Activated CD4-positive, alpha-beta T cell treated with anti-CD3 and anti-CD28 coated beads, Interleukin-2, Interleukin-4, amounts not matched to agents 100 ng/mL and 50 ng/mL, durations not matched to agents 16 hours and 8 hours (primary cell): ENCODE measurements at places on chromosomes 12 and 14.

DNA sequence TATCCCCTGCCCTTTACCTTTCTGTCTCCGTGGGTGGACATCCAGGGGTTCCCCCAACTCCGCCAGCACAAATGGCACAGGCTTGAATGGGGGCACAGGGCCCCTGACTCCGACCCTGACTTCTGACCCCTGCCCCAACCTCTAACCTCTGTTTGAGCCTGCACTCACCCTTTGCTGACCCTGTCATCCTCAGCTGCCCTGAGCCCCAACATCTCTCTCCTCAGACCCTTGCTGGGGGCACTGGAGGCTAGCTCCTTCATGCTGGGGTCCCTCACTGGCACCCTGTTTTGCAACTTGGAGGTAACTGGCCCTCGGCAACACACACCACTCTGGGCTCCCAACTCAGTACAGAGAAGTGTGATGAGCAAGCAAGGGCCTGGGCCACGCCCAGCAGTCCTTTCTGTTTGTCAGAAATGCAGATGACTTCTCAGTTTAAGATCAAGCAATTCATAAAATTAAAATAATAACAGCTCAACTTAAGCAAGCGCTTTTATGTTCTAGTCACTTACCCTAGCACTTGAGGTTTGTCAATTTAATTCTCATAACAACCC, 2.1 kb downstream of the IFI27 start:
- DNase-seq = no peak

- no peak for DNase-seq
Observed at GRCh38 chr14:72657214-72657921, 236.5 kb downstream of the DPF3 start.

- DNase-seq = no peak
Observed at GRCh38 chr12:84542289-84542688, 370.3 kb downstream of the SLC6A15 start.

DNA sequence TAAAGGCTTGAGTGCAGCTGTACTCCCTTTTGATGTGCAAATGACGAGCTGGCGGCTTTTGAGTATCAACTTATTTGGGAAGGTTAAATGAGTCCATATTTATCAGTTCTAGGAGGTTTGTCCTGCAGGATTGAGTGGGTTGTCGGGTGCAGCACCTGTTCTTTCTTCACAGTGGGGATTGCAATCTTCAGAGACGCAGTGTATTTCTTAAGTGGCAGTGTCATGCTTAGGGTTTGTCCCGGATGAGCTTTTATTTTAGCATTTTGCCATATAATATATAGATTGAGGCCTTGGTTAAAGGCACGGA, 1.2 kb downstream of the FUT8 start:
- peak; percentile 6 for DNase-seq

- no peak for DNase-seq
Observed at GRCh38 chr12:106049105-106049504, 89.6 kb downstream of the NUAK1 start.

DNA sequence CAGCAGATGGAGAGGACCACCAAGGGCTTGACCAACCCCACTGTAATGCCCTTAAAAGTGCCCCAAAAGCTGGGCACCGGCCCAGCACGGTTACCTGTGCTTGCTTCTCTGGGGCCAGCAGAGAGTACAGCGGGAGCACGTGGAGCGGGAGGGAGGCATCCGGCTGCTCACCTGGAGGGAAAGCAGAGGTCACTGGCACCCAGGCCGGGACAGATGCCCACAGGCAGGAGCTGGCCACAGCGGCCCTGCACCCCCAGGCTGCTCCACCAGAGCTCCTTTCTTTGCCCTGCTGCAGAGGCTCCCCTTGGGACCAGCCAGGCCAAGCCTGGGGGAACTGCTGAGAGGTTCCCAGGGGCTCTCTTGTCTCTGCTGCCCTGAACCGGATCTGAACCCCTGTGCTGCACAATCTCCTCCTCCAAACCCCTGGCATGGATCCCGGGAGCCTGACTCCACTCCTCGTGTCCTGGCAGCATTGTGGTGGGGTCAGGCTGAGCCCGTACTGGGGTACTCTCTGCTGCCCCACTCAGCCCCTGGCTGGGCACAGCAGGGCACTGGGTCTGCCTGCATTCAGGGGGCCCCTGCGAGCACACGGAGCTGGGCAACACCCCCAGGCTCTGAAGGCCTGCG, 24.0 kb downstream of the DHX37 start:
- no peak for DNase-seq

- no peak for DNase-seq
Observed at GRCh38 chr12:82593901-82594396, 92.8 kb upstream of the TMTC2 start.

GRCh38 chr14:69675245-69675583, 63.8 kb downstream of the SUSD6 start:
- DNase-seq = no peak

DNA sequence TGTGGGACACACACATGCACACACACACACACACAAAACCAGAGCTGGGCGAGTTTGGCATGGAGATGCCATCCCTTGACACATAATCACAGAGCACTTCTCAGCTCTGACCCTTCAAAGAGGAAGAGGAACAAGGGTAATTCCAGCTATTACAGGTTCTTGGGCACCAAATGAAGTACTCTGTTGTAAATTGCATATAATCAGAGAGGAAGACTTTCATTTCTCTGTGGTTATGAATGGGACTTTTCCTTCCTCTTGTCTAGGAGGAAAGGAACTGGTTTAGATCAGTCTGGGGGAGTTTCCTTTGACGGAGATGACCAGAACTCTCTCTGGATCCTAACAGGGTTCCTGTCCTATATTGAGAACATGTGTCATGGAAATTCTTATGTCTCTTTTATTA, 26.4 kb upstream of the FGF6 start:
- no peak for DNase-seq

- DNase-seq = no peak
Observed at GRCh38 chr12:68359674-68360073, 27.5 kb upstream of the MDM1 start.

DNA sequence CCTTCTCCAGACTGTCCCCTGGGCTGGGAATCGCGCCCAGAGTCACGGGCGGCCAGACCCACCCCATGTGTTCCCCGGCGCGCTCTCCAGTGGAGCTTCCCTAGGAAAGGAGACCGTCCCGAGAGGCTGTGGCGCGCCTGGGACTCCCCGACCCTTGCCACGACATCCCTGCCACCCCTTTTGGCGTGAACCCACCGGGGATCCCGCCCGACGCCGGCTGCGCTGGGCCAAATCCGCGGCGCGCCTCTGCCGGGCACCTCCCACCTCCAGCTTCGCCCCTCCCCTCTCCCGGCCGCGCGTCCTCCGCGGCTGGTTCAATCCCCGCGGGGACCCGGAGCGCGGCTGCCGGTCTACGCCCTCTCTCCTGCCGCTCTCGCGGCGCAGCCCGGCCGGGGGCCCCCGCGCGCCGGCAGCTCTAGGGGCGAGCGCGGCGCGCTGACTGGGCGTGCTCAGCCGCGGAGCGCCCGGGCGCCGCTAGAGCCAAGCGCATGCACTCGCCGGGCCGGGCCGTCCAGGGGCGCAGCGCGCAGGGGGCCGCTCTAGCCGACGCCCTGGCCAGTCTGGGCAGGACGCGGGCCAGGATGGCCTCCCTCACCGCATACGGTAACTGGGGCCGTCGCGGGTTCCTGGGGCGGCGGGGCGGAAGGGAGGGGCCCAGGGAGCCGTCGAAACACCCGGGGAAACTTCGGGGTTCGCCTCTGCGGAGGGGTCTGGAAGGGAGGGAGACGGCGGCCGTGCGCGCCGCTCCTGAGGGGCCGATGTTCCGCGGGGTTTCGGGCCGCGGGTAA, 77.4 kb upstream of the ANO4 start:
- DNase-seq = no peak

DNA sequence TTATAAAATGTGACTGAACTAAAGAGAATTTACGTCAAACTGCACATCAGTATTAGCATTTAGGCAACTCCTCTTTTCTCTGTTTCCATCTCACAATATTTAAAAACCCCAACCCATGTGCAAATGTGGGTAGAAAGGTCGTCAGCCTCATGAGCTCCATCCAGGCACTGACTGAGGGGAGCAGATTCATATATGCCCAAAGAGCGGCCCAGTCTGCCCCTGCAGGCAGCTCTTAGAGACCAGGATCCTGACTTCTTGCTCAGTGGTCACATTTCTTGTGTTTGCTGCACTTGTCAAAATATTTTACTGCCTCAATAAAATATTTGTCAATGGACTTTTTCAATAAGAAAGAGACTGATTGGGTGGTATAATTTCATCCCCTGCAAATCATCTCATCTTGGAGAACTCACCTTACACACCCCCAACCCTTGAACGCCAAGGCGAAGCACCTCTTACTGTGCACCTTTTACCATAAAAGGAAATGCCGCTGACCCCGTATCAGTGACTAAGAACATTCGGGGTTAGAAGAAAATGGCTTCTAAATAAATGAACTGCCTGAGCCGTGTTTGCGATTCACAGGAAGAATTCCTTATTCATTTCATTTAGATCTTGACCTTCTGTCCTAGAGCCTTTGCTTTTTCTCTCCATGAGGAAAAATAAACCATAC, 418.8 kb downstream of the BCL11B start:
- no peak for DNase-seq

GRCh38 chr12:77010691-77011548, 54.4 kb downstream of the E2F7 start:
- DNase-seq = peak; percentile 71
